AG08396 (cell line): ENCODE measurements at places on chromosomes 3 and 15.

DNA sequence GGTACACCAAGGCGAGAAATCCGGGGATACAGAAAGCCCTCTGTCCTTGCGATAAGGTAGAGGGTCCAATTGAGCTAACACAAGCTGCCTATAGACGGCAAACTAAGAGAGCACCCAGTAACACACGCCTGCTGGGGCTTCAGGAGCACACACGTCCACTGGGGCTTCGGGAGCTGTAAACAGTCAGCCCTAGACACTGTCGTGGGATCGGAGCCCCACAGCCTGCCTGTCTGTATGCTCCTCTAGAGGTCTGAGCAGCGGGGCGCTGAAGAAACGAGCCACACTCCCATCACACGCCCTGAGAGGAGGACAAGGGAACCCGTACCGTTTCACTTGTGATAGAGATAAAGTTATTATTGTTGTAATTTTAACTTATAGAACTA is 486 bp downstream of the SAMMSON start:
- DNase-seq = no peak

- DNase-seq = no peak
Measured at GRCh38 chr3:15933439-15934139, 135.8 kb upstream of the ANKRD28 start.

GRCh38 chr3:31065765-31066164 is 171.3 kb upstream of the GADL1 start:
- no peak for DNase-seq

DNA sequence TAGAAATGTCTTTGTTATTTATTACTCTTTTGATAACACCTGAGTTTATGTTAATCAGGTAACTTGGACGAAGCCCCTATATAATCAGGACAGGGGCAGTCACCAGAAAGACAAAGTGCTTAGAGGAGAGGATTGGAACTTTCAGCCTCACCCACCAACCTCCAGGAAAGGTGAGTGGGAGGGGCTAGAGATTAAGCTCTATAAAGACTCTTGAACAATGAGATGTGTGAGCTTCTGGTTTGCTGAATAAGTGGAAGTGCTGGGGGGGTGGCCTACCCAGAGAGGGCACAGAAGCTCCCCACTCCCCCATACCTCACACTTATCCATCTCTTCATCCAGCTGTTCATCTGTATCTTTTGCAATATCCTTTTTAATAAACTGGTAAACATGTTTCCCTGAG is 73.9 kb downstream of the TTBK2 start:
- DNase-seq = no peak

DNA sequence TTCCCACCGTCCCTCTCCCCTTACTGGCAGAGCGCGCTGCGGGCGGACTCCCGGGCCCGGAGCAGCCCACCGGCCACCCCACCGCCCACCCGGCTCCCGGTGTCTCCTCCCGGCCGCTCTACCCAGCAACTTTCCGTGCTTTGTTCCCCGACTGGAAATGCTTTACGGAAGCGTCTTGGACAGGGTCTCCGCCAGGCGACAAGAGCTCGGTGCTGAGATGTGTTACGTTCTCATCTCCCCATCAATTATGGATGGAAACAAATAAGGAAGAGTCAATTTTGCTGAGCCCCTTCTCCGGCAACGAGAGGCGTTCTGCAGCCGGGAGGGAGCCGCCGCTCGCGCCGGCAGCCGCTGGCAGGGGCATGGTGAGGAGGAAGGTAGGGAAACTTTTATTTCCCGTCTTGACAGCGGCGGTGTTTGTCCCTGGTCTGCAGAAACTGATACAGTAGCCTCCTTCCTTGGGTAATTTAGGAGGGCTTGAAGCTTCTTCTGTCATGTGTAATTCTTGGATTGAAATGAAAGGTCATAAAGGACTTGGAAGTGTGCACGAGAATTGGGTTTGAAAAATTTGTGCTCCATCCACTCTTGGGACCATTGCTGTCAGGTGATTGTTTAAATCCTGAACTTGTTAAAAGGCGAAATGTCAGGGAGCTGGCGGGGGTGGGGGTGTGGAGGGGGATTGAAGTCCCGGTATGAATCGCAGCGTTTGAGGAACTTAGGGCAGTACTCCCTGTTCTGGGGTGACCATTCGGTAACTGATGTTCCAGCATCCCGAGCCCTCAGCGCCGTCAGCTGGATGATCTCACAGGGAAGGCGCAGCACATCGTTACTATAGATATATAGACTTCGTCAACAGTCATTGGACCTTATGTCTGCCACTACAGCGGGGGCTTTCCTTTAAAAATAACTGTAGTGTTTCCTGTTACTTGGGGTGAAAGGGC is 1.5 kb downstream of the SEMA6D start:
- peak; percentile 61 for DNase-seq

GRCh38 chr3:16888785-16889607 is 4.2 kb downstream of the PLCL2 start:
- no peak for DNase-seq

DNA sequence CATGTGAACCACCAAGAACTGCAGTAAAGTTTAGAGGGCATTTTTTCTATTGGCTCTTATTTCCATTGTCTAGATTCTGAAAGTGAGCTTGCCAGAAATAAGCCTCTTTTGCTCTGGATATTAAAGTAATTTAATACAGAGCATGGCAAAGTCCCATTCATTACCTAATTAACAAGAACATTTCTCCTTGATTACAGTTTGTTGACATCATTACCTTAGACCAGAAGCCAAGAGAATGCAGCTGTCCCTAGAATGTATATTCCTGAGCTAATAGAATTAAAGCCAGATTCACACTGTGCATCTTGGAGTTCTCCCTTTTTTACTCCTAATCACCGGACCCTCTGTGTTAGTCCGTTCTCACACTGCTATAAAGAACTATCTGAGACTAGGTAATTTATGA is 46.4 kb upstream of the TM4SF4 start:
- DNase-seq = no peak

DNA sequence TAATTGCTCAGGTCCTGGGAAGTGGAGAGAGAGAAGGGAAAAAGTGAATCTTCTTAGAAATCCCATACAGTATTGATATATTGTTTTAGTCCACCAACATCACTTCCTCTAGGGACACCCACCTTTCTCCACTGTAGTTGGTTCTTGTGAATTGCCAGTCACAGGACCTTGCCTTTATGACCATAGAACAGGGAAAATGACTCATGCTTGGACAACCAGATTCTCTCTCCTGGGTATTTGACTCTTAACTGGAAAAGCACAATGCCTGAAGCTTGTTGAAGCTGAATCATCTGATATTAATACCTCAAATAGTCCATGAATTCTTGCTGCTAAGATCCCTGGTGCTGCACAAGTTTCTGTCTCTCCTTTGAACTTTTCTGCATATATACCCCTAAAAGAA is 32.5 kb upstream of the DCLK3 start:
- no peak for DNase-seq

DNA sequence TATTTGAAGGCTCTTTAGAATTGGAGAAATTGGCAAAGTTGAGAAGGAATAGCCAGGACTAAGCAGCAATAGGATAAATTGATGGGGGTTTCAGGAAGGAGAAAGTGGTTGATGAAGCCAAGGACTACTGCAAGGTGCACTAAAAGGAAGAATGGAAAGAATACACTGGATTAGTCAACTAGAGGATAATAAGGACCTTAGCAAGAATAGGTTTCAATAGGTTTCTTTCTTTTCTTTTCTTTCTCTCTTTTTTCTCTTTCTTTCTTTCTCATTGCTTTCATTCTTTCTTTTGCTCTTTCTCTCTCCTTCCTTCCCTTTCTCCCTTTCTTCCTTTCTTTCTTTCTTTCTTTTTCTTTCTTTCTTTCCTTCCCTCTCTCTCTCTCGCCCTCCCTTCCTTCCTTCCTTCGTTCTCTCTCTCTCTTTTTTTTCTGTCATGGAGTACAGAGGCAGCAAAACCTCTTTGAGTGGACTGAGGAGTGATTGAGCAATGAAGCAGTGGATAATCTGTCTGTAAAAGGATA is 234.4 kb upstream of the TMC3 start:
- no peak for DNase-seq

DNA sequence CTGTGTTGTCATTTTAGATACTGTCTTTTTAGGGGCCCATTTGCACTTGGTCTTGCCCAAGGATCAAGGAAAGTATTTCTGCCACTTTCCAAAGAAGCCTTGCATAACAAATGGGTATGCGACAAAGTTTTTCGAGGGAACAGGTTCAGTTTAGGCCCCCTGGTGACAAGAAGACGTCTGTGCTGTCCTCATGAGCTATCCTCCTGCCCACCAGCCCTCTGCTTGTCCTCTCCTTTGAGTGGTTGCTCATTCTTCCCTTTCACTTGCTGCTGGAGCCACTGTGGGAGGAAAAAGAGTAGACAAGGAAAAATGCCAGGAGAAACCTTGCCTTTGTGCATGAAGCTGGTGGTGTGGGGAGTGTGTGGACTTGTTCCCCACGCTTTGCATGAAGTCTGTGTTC is 171.9 kb downstream of the CACNA2D3 start:
- DNase-seq = no peak

- DNase-seq = peak; percentile 21
Measured at GRCh38 chr3:107938143-107938542, 152.7 kb downstream of the CD47 start.

DNA sequence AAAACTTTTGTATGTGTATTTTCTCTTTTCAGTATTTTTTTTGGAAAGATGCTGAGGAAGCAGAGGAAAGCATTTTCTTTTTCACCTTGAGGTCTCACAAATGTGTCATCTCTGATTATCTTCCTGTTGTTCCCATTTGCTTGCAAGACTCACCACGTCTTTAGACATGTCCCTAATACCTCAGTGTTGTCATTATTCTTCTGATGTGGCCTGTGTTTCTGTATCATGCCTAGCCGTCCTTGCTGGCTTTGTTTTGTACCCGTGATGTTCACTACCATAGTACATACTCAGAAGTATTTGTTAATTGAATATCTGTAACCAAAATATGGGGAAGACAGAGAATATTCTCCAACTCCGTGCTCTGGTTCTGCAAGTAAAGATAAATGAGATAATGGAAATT is 5.0 kb upstream of the P2RY14 start:
- DNase-seq = no peak

DNA sequence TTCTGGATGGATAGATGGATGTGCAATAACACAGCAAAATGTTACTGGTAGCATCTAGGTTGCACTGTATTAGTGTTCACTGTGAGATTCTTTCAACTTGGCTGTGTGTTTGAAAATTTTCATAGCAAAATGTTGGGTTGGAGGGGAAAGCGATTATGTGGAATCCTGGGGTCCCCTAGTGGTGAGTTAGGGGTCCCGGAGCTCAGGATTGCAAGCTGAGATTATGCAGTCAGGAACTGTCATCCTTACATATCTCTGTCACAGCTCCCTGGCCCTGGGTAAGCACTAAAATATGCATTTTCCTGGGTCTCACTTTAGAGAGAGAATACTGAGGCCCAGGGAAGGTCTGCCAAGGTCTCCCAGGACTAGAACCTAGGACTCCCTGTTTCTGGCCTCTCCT is 77.2 kb downstream of the CEMIP start:
- no peak for DNase-seq

DNA sequence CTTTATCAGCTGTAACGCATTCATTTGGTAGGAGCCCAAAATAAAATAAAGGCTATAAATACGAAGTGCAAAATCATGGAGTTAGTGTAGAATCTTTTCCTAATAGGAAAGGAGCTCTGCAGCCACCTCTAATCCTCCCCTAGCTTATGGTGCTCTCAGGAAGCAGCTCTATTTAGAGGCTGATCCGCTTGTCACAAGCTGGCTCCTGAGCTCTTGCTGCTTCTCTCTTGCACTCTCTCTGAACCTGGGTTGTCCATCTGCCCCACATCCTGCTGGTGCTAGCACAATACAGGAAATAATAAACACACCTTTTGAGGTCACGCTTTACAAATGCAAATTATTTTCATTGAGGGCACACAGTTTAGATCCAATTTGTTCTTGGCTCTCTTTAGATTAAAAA is 37.3 kb upstream of the BFSP2 start:
- no peak for DNase-seq

GRCh38 chr3:140922634-140923033 is 19.0 kb upstream of the SLC25A36 start:
- peak; percentile 29 for DNase-seq

- DNase-seq = no peak
Measured at GRCh38 chr3:123019161-123019560, 8.4 kb downstream of the SEMA5B start.

DNA sequence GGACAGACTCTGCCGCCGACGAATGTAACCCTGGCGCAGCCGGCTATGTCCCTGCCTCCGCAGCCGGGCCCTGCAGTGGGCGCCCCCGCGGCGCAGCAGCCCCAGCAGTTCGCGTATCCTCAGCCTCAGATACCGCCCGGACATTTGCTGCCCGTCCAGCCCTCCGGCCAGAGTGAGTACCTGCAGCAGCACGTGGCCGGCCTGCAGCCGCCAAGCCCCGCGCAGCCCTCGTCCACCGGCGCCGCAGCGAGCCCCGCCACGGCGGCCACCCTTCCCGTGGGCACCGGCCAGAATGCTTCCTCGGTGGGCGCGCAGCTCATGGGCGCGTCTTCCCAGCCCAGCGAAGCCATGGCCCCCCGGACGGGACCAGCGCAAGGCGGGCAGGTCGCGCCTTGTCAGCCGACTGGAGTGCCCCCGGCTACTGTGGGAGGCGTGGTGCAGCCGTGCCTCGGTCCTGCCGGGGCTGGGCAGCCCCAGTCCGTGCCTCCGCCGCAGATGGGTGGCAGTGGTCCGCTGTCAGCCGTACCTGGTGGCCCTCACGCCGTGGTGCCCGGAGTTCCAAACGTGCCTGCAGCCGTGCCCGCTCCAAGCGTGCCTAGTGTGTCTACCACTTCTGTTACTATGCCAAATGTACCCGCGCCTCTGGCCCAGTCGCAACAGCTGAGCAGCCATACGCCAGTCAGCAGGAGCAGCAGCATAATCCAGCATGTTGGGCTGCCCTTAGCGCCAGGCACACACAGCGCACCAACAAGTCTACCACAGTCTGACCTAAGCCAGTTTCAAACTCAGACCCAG is 2.4 kb downstream of the TSC22D2 start:
- DNase-seq = peak; percentile 12

- peak; percentile 47 for DNase-seq
Measured at GRCh38 chr3:136070334-136070733, 104.8 kb downstream of the PPP2R3A start.

- no peak for DNase-seq
Measured at GRCh38 chr15:66651198-66651597, 50.8 kb upstream of the SMAD6 start.

- no peak for DNase-seq
Measured at GRCh38 chr3:186964071-186964470, 33.7 kb downstream of the ST6GAL1 start.

GRCh38 chr3:45683417-45684326 is 5.5 kb upstream of the SACM1L start:
- DNase-seq = no peak

DNA sequence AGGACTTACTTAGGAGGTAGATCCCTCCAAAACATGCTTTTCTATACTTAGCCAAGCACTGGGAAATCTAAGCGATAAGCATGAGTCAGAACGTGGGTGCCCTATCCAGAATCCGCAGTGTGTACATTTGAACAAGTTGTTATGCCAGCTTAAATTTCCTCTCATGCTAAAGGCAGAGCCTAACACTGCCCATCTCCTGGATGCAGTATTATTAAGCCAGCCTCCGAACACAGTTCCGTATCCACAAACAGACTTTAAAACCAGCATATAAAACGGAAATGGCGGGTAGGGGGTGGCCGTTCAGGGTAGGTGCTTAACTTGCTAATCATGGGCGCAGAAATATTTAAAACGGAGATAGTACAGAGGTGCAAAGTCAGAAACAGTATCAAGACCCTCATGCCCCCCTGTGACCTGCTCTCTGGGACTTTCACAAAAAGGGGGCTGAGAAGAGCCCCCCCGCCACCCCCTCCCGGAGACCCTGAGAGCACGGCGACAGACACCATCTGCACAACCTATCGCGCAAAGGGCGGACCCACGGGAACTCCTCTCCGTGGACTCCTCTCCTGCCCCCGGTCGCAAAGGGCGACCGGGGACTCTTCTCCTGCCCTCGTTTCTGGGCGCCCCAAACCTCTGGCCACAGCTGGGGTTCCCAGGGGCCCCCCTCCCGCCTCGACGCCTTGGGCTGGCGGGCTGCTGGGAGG is 889 bp upstream of the LRRIQ4 start:
- peak; percentile 44 for DNase-seq
